ENCODE measurements at places on chromosomes 11 and 22.

GRCh38 chr11:131888230-131888855, 517.9 kb downstream of the NTM start:
- DNase-seq: no peak

- DNase-seq: no peak
These were observed 451.2 kb downstream of the MIAT start for GRCh38 chr22:27108425-27109114.

DNA sequence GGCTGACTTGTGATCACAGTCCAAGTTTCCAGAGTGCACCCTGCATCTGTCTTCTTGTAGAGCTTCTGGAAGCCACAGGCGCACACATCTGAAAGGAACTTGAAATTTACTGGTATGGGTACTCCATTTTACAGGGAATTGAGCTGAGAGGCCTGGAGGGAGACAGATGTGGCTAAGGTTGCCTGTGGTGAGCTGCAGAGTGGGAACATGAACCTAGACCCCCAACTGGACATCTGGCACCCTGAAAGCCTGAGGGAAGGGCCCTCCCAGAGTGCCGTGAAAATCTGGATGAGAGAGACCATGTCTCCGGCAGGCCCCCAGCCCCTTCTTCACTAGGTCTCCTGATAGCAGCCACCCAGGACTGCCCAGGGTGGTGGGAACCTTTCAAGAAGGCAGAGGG, 22.6 kb upstream of the SOX10 start:
- no peak for DNase-seq

GRCh38 chr11:61978703-61979661, 11.5 kb upstream of the FTH1 start:
- DNase-seq: no peak

DNA sequence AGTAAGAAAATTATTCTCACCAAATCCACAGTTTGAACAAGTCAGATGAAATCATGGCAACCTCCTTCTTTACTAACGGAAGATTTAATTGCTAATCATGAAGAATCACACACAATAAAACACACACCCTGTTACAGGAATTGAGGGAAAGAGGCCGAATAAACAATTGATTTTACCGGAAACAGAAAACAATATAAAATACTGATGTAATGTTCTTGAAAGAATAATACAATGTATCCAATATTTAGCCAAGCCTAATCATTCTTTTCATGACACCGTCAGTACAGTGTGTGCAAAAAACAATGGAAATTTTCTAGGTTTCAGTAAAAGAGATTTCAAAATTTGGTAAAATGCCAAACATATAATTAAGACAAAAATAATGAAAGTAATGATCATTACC, 23.4 kb downstream of the ASRGL1 start:
- no peak for DNase-seq

- no peak for DNase-seq
These were observed 98.8 kb downstream of the MPPED2 start for GRCh38 chr11:30487200-30487898.

- DNase-seq: no peak
These were observed 1175.6 kb downstream of the BRD1 start for GRCh38 chr22:48651981-48652538.

DNA sequence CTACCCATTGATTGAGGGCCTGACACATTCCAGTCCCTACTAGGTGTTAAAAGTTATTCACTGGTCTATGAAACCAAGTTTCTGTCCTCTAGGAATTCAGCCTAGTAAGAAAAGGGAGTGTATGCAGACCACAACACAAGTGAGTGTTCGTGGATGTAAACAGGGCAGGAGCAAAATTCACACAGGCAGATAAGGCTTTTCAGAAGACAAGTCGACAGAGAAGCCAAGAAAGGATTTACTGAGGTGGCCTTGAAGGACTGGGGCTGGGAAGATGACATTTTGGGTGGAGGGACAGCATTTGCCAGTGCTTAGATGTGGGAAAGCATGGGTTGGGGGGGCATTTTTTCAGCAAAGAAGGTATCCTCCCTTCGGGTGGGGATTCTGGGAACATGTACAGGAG, 76.2 kb downstream of the TSPAN18 start:
- no peak for DNase-seq

GRCh38 chr22:45103756-45104155, 60.0 kb upstream of the NUP50 start:
- DNase-seq: no peak

DNA sequence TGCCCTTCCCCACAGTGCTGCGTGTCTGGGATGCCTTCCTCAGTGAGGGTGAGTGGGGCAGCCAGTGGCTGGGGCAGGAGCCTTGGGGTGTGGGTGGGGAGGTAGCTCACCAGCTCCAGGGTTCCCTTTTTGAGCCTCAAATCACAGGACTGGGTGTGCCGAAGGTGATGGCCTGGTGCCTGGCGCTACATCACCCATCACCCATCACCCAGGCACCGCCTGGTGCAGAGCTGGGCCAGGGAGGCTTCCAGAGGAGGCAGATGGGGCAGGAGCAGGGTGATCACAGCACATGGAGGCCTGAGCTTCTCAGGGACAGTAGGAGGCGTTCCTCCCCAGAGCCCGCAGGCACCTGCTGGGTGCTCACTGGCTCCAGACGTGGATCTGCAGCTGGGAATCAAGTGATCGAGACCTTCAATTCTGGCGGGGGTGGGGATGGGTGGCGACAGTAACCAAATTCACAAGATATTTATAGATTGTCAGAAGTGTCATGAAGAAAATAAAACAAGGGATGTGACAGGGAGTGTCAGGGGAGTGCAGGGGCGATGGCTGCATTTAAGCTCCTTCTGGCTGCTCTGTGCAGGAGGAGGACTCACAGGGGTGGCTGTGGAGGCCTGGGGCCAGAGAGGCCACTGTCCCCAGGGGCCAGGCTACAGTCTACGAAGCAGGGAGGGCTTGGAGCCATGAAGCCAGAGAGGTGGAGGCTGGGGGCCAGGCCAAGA, 3.2 kb downstream of the TBC1D10C start:
- DNase-seq: no peak

- DNase-seq: no peak
These were observed 679 bp upstream of the DPP3 start for GRCh38 chr11:66479394-66480116.

GRCh38 chr22:18023509-18024275, 669 bp downstream of the MICAL3 start:
- peak; percentile 15 for DNase-seq

- no peak for DNase-seq
These were observed 1.1 kb upstream of the BIRC2 start for GRCh38 chr11:102345904-102346303.

GRCh38 chr11:57294225-57295131, 30.3 kb downstream of the TNKS1BP1 start:
- DNase-seq: no peak

- DNase-seq: no peak
These were observed 491.8 kb upstream of the TENM4 start for GRCh38 chr11:79932612-79933011.

- no peak for DNase-seq
These were observed 50.1 kb downstream of the MN1 start for GRCh38 chr22:27751277-27752070.

GRCh38 chr11:10770626-10771254, 19.7 kb downstream of the CTR9 start:
- peak; percentile 42 for DNase-seq

DNA sequence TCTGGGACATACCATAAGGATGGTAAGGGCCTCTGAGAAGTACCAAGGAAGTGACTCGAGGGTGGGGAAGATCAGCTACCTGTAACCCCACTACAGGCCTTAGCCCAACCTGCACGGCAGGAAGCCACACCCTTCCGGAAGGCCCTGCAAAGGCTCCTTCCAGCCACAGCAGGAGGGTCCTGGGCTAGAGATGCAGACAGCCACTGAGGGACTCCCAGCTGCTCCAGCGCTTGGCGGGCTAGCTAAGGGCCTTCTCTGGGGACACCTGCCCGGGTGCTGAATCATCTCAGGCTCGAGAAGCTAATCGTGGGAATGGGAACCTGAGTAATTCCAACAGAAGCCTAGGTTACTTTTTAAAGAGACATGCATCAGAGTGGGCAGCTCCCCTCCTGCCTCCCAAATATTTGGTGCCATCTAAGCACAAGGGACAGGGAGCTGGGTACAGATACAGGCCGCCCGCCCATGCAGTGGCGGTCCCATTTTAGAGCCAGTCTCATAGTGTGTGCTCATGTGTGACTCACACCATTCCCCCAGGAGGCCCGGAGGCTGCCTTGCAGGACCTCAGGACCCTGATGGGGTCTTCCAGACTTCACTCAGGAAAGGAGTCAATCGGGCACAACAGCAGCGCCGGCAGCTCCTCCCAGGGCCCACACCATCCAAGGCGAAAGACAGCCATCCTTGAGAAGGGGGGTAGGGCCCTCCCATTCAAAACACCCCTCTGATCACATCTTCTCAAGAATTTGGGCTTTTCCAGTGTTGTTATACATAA, 8.0 kb downstream of the MYH9 start:
- DNase-seq: peak; percentile 59

DNA sequence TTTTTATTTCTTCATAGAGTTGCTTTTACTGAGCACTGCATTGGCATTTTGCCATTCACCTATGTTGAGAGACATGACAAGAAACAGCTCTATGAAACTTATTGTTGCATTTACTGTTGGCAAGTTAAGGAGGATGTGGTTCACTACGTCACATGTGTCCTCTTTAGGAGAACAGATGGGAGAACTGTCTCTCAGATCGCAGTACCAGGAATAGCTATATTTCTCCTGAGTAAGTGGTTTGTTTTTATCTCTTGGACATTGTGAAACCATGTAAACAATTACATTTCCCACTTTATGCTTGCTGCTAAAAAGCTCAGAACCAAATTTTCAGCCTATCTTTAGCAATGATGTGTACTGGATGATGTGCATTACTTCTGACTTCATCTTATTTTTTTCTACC, 34.8 kb upstream of the PSMA1 start:
- peak; percentile 94 for DNase-seq

- DNase-seq: peak; percentile 73
These were observed 9.1 kb upstream of the CLCF1 start for GRCh38 chr11:67382276-67383136.

GRCh38 chr11:95764267-95764898, 25.2 kb downstream of the FAM76B start:
- no peak for DNase-seq

DNA sequence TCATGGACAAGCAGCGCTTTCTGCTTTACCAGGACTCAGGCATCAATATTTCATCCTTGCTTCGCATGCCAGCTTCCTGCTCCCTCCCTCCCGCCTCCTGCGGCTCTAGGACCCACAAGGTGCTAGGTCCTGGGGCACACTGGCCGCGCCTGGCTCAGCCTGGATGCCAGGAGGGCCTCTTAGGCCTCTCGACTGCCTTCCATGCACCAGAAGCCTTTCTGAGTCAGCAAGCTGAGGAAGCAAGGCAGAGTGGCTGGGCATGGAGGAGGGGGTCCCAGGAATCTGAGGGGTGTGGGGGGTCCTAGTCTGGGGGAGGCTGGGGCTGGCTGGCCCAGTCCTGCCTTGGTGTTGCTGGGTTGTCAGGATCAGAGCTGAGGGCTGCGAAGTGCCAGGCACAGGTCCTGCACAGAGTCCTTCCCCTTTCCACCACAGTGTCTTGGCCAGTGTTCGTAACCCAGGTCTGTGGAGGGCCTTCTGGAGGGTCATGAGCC, 61.0 kb upstream of the THY1 start:
- no peak for DNase-seq

DNA sequence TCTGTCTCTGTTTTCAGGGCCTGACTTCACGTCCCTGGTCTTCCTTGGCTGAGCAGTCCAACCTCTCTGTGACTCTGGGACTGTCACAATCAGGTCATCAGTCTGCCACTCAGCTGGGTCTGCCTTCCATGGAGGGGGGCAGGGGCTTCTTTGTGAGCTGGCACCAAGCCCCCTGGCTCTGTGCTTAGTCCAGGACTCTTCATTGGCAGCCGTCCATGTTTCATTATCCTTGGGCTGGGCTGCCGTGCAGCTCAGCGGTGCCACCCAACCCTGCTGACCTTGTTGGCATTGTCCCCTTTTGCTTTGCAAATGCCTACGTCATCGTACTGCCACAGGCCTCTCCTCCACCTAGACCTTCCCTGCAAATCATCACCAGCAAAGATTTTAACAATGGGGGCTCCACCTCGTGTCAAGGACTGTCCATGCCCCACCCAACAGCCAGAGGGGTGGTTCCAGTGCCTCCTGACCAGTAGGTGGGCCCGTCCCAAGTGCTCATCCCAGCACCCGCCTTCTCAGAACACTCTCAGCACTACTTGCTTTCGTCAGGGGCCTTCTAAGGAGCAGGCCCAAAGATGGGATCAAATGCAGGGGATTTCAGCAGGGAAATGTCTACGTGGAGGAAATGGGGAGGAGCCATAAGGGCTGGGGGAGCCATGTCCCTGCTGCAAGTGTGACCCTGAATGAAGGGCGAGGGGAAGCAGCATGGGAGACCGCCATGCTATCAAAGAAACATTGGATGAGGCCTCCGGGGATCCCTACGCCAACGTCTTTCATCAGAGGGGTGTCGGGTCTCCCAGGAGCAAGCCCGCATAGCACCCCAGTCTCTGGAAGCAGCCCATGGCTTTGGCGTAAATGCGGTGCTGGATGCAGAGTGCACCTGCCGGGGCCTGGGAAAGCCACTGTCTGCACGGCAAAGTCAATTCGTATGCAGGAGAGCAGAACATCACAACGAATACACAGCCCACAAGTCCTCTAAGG, 18.2 kb downstream of the KRTAP5-6 start:
- no peak for DNase-seq

GRCh38 chr11:133907216-133907615, 49.6 kb downstream of the IGSF9B start:
- no peak for DNase-seq

DNA sequence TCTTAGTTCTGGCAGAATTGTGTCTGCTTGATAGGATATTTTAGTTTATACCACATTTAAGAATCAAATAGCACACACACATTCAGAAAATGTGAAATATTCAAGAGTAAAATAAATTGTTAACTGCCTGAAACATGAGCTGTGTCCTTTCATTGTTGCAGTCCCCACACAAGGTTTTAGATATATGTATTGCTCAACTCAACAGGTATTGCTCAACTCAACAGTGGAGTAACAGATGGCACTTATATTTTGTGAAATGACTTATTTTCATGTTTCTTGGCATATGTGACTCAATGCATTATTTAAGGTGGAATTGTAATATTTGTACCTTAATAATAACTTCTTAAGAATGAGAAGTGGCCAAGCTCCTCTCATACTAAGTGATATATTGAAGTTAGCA, 760.3 kb downstream of the CNTN5 start:
- DNase-seq: no peak

GRCh38 chr11:60871378-60872061, 4.2 kb downstream of the ZP1 start:
- peak; percentile 70 for DNase-seq

GRCh38 chr11:110031171-110031570, 62.0 kb upstream of the ZC3H12C start:
- DNase-seq: no peak

DNA sequence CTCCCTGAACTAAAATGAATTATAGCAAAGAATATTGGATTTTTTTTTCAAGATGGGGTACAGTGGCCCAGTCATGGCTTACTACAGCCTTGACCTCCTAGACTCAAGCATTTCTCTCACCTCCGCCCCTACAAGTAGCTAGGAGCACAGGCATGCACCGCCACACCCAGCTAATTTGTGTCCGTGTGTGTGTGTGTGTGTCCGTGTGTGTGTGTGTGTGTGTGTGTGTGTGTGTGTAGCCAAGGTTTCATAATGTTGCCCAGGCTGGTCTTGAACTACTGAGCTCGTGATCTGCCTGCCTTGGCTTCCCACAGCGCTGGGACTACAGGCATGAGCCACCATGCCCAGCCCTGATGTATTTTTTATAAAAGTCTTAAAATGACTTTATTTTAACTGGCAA, 12.6 kb downstream of the THYN1 start:
- no peak for DNase-seq

All from thymus (tissue), 14 donors.